Activated naive CD4-positive, alpha-beta T cell treated with anti-CD3 and anti-CD28 coated beads, Interleukin-2, amount 50 U/mL, for 72 hours (primary cell): ENCODE measurements at places on chromosomes 5 and 9.

DNA sequence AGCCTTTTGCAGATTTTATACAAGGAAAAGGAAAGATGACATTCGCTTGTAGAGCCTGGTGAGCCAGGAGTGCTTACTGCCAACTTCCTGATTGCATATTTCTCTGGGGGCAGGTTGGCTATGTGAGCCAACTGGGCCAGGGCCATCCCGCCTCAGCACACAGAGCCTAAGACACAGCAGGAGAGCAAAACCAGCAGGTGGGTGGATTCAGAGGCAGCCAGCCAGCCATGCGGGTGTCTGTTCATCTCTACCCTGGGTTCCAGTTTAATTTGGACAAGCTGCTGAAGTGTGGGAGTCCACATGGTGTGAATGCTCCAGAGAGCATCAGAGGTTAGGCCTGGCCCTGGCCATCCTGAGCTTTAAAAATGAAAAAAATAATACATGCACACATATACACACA is 291.4 kb downstream of the ARHGEF28 start:
- DNase-seq = no peak

DNA sequence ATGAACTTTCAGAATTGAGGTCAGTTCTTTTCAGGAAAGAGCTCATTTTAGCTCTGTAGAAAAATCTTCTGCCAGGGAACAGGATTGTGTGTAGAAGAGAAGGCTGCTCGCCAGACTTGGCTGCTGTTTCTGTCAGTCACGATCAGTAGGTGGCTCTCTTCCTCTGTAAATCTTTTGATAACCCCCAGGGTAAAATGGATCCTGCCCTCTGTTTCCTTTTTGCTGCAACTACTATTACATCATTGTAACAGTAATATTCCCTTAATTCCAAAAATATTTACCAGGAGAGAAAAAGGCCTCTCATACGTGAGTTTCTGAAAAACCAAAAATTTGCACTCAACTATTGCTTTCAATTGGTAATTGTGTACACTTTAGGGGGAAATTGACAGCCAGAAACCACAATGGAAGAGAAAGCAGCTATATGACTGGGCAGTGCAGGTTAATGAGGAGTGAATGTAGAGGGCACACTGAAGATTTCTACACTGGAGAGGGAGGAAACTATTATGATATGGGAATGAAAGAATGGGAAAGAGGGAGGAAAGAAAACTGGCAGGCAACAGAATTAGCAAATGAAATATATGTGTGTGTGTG is 12.3 kb downstream of the IFNA21 start:
- no peak for DNase-seq

GRCh38 chr5:111237470-111237869 is 13.3 kb downstream of the CAMK4 start:
- no peak for DNase-seq

DNA sequence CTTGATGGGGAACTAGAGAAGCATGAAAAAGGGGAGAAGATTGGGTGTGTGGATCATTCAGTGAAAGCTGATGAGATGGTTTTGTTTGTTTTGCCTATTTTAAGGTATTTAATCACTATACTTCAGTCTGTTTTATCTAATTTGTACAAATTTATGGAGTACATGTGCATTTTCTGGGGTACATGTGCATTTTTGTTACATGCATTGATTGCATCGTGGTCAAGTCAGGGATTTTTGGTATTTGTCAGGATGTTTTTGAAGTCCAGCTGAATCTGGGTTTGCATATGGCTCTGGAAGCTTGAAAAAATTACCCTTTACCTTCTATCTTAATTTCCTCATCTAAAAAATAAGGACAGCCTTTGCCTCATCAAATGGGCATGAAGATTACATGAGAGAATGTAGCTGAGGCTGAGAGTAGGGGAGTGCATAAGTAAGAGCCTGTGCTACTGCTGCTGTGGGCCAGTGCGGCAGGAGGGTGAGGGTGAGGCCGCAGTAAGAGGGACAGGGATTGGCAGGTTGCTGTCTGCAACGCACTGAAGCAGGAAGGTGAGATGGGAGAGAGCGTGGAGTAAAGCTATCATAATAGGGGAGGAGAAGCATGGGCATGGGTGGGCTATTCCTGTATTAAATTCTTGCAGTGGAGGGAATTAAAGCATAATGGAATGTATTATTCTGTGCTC is 139.8 kb downstream of the NPR3 start:
- no peak for DNase-seq

DNA sequence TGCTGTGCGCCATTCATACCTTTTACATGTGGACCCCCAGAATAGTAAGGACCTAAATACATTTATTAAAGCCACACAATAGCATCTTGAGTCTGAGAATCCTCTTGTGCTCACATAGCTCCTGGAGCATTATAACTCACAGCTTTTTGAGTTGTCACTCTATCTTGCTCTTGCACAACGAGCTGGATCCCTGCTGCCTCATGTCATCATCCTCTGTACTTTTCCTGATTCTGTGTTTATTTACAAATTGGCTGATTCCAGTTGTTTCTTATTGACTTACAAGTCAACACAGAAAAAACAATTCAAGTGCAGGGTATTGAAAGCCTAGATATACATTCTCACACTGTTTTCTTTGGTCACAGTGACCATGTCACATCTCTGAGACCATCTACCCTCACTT is 112.9 kb downstream of the SLC1A3 start:
- no peak for DNase-seq
